NCI-H2029 treated with DMSO at 0.1 percent for 48 hours (cell line): ENCODE measurements at places on chromosomes 11 and 22.

GRCh38 chr22:17612057-17612456 lies 16.5 kb downstream of the ATP6V1E1 start:
- no peak for DNase-seq

DNA sequence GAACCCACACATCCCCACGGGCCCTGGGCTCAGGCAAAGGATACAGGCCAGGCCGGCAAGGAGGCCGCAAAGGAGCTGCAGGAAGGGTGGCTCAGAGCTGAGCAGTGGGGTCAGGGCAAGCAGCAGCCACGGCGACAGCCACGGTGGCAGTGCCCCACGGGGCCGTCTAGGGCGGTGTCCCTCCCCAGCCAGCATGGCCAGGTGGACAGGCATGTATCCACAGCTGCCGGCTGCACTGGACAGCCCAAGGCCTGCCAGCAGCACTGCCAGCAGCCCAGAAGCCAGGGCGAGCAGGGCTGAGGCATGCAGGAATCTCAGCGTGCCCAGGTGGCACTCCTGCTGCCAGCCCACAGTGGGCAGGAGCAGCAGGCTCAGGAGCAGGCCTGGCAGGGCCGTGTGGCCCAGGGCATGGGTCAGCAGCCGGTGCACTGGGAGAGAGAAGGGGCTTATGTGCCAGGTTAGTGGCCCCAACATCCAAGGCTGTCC lies 3.9 kb downstream of the RHBDD3 start:
- no peak for DNase-seq

DNA sequence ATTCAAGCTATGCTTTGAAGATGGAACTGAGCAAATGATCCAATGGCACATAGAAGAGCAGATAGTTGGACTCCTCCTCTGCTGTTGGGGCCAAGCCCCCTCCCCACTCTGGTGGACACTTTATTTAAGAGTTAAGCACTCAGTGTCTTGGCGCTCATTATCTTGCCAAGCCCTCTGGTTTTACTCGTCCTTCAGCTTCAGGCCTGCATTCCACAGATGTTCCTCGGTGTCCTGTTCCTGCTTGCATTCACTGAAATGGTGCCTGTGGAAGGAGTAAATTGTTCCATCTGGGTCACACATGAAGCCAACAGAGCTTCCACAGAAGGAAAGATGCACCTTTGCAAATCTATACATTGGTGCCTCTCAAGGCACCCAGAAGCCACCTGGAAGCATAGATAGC lies 26.1 kb downstream of the MAML2 start:
- no peak for DNase-seq

GRCh38 chr22:31841078-31841827 lies 87.4 kb downstream of the DEPDC5 start:
- DNase-seq = no peak

DNA sequence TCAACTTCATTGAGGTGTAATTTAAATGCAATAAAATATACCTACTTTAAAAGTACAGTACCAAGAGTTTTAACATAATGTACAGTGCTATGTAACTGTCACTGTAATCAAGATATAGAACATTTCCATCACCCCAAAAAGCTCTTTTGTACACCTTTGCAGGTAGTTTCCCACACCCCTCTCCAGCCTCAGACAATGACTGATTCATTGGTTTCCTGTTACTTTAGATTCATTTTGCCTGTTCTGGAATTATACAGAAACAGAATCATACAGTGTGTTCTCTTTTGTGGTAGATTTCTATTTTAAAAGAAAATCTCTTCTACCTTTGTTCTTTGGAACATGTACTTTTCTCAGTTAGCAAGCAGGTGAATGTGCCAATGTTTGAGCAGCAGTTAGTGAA lies 38.2 kb downstream of the SHISA8 start:
- no peak for DNase-seq

- DNase-seq = no peak
Observed at GRCh38 chr11:8368194-8368593, 104.5 kb upstream of the LMO1 start.

DNA sequence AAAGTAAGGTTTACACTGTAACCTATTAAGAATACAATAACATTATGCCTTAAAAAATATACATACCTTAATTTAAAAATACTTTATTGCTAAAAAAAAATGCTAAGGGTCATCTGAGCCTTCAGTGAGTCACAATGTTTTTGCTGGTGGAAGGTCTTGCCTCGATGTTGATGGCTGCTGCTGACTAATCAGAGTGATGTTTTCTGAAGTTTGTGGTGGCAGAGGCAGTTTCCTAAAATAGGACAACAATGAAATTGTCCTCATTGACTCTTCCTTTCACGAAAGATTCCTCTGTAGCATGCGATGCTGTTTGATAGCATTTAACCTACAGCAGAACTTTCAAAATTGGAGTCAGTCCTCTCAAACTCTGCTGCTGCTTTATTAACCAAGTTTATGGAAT lies 97.6 kb downstream of the FAT3 start:
- no peak for DNase-seq

DNA sequence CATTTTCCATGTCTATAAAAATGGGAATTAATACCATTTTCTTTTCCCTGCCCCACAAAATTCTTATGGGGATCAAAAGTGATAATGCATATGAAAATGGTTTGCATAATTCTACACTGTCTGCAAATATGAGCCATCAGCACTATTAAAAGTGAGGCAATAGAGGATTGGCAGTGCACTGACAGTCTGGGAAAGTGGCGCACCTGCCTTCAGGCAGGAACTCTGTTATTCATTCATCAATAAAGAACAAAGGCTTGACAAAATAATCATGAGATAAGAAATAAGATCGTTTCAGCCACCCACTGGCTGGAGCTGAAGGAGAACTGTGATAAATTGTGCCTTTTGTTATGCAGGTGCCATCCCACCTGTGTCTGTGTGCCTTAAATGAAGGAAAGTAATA lies 49.5 kb downstream of the ARFGAP2 start:
- DNase-seq = peak; percentile 20

GRCh38 chr22:32204856-32205722 lies at the start of gene RFPL2:
TSS of gene RFPL2 (minus strand) at chr22:32205073. CDS start at chr22:32202451, 2,622 bp downstream.
- peak; percentile 76 for DNase-seq

- no peak for DNase-seq
Observed at GRCh38 chr11:124865181-124865901, at the start of gene ROBO3. TSS of gene ROBO3 (plus strand) at chr11:124865432. CDS start at chr11:124865578, 146 bp downstream.
